ENCODE measurements at places on chromosomes 4 and X.

- DNase-seq, result no peak
Observed at GRCh38 chr4:15161439-15161838, 159.2 kb downstream of the CPEB2 start.

DNA sequence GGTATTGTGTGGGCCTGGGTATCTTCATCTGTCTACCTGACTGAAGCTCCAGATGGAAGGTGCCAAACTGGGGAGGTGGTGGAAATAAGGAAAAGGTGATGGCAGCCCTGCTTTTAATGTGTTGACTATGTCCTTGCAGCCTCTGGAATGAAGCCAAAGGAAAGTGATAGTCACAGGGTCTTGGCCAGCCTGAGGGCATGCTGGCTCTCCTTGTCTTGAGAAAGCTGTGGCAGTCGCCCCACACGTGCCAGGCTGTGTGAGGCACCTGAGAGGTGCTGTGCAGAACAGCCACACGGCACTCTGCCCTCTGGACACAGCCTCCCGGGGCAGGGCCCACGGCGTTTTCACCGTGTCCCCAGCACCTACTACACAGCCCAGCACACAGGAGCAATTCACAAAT is 77.6 kb downstream of the NAT8L start:
- DNase-seq, result no peak

DNA sequence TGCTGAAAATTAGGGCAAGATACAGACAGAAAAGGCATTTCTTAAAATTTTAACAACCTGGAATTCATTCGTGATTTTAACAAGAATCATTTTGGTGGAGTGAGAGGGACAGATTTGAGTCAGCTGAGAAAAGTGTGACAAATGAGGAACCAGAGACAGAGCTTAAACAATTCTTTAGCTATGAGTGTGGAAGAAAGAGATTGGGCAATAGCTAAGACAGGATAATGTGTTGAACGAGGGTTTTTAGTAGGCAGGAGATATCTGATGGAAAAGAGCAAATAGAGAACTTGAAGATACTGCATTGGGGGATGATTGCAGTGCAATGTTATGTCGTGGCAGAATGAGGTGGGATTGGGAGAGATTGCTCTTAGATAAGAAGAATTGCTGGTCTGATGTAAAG is 164.2 kb upstream of the SPRY1 start:
- DNase-seq, result no peak

DNA sequence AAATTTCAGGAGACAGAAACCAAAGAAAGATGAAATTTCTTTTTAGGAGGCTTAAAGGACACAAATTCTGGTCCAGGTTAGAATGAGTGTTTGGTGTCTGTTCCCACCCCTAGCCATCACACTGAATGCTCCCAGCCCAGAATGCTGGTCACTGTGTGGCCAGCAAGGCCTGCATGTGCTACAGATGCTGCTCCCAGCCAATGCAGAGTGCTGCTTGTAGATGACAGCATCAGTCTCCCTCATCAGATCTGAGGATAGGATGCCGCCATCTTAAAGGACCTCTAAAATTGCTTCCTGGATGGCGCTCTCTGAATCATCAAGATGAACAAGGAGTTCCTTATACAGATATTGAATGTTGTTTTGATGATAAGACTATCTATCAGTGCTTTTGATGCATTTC is 17.9 kb upstream of the UBA6 start:
- DNase-seq, result no peak

DNA sequence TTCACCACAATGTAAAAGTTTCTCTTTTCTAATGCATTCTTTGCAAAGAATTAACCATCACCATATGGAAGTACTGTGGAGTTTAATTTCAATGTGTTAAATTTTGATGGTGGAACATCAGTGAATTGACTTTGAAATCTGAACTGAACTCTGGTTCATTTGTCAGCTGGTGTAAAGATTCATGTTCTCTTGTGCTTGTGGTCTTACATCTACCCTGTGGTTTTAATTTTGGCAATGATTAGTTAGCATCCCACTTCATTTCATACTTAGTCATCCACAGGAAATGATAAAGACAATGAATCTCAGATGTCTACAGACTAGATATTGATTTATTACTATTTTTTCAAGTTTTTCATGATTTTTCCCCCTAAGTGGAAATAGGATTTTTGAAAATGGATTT is 77.8 kb downstream of the GRID2 start:
- DNase-seq, result no peak

GRCh38 chr4:52665592-52665991 is 6.5 kb upstream of the USP46 start:
- DNase-seq, result no peak

DNA sequence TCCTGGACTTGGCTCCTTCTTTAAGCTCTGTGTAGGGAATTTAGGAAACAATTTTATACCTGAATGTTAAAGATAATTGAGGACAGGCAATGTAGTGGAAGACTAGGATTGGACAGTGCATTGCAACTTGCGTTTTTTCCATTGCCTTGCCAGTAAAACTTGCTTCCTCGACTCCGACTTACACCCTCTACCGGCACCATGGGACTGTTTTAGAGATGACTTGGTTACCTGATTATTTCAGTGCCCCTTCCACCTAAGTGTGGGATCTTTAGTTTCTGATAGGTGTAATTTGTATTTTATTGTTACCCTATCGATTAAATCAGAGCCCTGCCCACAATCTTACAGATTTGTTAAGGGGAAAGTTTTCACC is 1.2 kb downstream of the PRPS1 start:
- DNase-seq, result peak; percentile 5

GRCh38 chr4:5757954-5758353 is 47.0 kb downstream of the EVC start:
- DNase-seq, result no peak

- no peak for DNase-seq
Observed at GRCh38 chrX:48466696-48467095, 3.4 kb downstream of the SLC38A5 start.

DNA sequence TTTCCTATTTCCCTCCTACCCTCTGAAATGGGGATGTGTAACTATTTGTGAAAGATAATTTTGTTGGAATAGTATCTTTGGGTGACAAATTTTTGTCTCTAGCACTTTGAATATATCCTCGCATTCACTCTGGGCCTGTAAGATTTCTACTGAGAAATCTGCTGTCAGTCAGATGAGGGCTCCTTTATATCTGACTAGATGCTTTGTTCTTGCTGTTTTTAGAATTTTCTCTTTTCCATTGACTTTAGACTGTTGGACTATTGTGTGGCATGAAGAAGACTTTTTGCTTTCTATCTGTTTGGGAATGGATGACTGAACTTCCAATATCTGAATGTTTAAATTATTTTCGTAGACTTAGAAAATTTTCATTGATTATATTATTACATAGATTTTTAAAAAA is 54.2 kb upstream of the GRID2 start:
- no peak for DNase-seq

GRCh38 chrX:130165181-130165702 is 399 bp downstream of the AIFM1 start:
- no peak for DNase-seq

GRCh38 chrX:41178201-41178600 is 93.0 kb downstream of the USP9X start:
- DNase-seq, result no peak

GRCh38 chr4:168712316-168712890 is 215.6 kb downstream of the PALLD start:
- no peak for DNase-seq

GRCh38 chrX:67004451-67004850 is 365.6 kb upstream of the EDA2R start:
- no peak for DNase-seq

GRCh38 chrX:119189595-119189994 is 46.5 kb upstream of the PGRMC1 start:
- peak; percentile 35 for DNase-seq

GRCh38 chrX:87475793-87476192 is 41.8 kb upstream of the KLHL4 start:
- DNase-seq, result no peak

- no peak for DNase-seq
Observed at GRCh38 chrX:96989830-96990571, 106.3 kb downstream of the RPA4 start.

GRCh38 chr4:47484168-47484567 is 907 bp upstream of the ATP10D start:
- no peak for DNase-seq

DNA sequence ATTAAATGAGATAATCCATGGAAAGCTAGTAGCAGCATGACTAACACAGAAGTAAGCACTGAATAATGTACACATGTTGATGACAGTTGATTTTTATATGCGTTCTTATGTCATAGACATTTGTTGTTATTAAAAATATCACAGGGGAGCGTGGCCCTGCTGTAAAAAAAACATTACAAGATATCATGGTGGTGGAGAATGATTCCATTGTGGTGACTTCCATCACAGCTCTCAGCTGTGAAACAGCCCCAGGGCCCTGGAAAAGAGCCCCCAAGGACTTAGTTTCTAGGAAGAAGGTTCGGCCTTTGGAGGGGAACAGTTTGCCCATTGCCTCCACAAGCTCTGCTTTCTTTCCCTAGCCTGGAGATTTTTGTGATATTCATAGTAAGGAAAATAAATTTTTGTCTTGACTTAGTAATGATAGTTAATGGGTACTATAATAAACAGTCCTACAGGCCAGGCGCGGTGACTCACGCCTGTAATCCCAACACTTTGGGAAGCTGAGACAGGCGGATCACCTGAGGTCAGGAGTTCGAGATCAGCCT is 49.9 kb downstream of the FAM114A1 start:
- no peak for DNase-seq

- DNase-seq, result no peak
Observed at GRCh38 chr4:94396984-94397383, 54.3 kb upstream of the HPGDS start.

DNA sequence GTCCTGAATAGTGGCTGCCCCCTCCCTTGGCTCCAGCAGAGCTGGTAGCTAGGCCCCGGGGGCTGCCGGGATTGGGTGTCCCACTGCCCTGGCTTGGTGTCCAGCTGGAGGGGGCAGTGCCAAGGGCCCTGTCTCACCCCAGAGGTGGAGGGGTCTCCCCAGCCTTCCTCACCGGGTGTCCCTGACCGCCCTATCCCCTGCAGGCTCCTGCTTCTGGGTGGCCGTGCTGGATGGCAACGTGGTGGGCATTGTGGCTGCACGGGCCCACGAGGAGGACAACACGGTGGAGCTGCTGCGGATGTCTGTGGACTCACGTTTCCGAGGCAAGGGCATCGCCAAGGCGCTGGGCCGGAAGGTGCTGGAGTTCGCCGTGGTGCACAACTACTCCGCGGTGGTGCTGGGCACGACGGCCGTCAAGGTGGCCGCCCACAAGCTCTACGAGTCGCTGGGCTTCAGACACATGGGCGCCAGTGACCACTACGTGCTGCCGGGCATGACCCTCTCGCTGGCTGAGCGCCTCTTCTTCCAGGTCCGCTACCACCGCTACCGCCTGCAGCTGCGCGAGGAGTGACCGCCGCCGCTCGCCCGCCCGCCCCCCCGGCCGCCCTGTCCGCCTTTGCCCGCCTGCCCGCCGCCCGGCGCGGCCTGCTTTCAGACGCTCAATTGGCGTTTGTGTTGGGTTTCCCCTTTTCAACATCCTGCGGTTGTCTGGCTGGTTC is 4.6 kb downstream of the NAT8L start:
- no peak for DNase-seq

DNA sequence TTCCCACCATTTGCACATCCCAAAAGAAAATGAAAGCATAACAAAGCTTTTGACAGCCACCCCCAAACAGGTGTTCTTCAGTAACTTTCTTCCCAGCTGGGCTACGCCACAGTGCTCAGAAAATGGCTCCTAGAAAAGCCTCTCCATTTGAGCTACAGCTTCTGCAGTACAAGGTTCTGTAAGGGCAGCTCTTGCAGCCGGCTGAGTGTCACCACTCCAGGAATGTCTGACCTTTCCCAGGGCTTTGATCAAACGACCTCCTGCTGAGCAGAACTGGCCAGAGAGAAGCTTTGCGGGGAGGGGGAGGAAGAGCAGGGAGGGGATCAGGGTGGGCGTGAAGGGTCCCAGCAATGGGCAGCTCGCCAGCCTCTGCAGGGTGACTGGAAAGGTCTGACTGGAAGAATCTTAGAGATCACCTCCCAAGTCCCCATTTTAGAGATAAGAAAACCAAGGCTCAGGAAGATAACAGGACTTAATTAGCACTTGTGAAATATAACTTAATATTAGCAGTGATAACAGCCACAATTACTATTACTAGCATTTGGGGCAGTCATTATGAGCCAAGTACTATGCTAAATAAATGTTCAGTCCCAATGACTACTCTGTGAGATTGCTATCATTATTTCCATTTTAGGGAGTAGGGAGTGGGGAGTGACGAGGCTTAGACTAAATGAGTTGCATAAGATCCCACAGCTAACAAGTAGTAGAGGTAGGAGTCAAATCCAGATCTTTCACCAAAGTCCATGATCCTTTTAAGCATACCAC is 51.1 kb downstream of the LEF1 start:
- no peak for DNase-seq

- no peak for DNase-seq
Observed at GRCh38 chr4:2036866-2037265, 22.3 kb upstream of the NAT8L start.

DNA sequence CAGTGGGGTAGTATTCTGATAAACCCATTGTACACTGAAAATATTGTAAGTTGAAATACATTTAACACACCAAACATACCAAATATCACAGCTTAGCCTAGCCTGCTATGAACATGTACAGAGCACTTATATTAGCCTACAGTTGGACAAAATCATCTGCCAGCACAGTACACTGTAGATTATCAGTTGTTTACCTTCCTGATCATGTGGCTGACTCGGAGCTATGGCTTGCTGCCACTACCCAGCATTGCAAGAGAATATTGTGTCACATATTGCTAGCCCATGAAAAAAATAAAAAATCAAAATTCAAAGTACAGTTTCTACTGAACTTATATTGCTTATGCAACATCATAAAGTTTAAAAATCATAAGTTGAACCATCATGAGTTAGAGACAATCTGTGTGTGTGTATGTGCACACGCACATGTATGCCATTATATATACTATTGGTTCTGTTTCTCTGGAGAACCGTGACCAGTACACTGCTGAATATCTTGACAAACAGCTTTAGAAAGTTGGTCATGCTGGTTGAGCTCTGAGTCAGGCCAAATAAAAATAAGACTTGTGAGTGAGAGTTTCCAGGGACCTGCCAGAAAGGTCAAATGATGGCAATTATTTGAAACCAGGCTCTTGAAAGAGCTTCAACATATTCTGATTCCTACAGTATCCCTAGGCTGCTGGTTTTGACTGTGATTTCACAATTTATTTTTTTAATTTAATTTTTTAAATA is 238.5 kb downstream of the PRR32 start:
- no peak for DNase-seq

- DNase-seq, result no peak
Observed at GRCh38 chr4:111187108-111187507, 564.2 kb upstream of the PITX2 start.

GRCh38 chr4:81528200-81528599 is 56.5 kb upstream of the RASGEF1B start:
- DNase-seq, result no peak
